NCI-H510A treated with DMSO at 0.1 percent for 48 hours (cell line): ENCODE measurements at places on chromosomes 3 and 15.

GRCh38 chr15:81160312-81161159 is 26.5 kb downstream of the CFAP161 start:
- peak; percentile 13 for DNase-seq

DNA sequence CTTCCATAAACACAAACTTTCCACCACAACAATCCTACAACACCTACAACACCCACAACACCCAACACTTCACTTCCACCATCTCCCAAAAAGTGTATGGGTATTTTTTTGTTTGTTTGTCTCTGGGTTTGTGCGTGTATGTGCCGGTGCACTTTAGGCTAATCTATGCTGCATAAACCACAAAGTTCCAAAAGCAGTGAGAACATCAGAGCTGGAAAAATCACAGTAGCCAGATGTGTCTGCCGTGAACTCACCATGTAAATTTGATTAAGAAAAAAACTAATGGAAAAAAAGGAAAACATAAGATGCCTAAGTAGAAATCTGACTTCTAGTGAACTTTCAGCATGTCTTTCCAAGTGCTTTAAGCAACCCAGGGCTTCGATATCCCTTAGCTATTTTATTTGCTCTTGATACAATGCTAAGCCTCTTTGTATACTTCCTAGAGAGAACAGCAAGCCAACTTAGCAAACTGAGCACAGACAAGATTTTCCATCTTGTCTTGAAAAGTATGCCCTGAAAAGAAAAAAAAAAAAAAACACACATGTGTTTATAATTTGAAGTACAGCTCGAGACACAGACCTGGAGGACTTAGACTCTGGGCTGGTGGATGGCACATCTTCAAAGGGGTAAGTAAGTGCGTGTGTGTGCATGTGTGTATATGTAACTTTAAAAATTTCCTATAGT is 91.4 kb downstream of the WWTR1 start:
- DNase-seq, result no peak

DNA sequence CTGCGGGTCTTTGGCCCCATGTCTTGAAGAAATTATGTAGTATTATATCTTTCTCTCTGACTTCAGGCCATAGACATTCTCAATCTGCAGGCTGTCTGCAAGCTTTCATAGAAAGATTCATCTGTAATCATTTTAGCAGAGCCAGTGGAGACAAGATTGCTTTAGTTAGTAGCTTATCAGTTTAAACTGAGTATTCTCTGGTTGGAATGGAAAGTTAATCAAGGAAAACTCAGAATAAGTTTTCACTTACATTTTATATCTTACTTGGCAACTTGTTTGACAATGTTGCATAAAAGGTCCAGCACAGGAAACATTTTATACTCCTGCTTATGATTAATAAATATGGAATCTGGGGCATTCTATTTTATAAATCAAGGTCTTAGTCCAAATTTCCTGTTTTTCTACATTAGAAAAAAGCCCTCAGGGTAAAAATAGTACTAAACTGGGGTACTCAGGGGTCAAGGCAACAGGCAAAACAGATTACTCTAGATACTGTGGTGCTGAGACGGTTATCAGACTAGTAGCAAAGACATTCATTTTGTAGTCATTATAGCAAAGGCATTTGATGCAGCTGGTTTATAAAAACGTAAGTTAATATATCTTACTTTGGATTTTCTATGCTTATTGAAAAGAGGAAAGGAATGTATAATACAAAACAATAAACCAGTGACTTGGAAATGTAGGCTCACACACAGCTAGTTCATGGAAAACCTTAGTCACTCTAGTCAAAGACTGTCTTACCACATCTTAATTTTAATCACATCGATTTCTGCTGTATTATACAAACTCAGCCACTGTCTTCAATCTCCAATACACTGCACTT is 45.2 kb upstream of the FILIP1L start:
- DNase-seq, result no peak

DNA sequence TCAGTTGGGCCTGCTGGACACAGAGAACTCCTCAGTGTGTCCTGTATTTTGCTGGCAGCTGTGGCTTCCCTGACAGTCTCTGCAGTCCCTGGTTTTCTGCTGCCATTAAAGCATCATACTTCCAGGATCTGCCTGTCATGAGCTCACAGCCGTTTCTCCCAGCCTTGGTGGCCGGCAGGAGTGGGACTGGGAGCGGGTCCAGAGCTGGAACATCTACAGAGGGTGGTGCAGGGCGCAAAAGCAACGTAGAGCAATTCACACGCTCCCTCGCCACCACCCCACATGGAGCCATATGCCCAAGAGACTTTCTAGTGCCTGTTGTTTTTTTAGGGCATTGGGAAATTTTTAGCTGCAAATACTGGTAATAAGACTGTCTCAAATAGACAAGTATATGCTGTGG is 33.6 kb downstream of the ABTB1 start:
- no peak for DNase-seq

DNA sequence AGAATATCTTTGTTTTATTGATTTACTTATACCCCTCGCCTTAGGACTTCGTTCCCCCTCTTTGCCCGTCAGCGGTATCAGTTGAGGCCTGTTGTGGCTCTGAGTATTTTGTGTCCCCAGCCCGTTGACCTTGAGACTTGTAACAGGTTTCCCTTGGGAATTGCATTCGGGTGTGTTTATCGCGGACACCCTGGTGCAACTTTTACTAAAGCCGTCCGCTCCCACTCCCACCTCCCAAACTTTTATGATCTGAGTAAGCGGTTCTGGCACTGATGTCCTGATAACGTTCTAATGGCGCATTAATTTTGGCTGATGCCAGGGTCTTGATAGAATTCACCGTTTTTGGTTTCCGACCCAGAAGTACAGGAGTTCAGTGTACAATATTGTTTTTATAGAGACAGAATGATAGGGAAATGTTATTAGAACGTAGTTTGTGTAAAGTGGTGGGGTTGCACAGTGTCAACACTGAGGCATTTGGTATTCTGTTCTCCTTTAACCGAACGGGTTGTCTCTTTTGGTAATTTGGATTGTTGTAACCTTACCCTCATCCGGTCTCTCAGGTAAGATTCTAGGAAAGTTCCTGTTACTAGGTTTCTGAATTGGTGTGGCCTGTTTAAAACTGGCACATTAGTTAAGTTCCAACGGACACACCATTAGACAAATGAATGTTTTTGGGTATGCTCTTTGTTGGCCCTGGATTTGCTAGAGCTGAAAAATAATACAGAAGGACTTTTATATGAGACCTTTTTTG is 47.8 kb downstream of the OIP5 start:
- peak; percentile 4 for DNase-seq

DNA sequence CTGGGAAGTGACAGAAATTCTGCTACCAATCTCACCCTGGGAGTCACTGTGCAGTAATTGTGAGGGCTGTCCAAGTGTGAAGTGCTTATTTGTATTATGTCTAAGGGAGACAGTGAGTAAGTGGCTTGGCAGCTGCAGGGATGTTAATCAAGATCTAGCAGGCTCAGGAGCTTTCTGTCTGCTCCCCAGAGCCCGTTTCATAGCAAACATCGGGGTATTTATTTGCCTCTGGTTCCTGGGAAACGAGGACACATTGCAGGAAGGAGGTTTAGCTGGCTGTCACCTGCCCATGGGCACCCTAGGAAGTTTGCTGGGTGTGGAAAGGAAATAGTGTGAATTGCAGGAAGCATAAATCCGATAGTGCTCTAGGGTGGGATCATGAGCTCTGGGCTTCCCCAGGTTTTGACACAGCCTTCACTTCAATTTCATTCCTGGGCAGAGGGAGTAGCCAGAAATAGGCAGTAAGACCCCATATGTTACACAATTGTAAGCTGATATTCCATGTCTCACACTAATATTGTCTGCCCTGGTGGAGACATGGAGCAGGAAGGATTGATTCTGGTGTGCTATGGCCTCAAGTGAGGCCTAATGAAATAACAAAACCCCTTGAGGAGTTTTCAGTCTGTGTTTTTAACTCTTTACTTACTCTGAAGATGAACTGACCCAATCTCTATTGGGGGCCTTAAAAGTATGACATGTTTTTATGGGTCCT is 74.1 kb upstream of the MITF start:
- DNase-seq, result peak; percentile 66

DNA sequence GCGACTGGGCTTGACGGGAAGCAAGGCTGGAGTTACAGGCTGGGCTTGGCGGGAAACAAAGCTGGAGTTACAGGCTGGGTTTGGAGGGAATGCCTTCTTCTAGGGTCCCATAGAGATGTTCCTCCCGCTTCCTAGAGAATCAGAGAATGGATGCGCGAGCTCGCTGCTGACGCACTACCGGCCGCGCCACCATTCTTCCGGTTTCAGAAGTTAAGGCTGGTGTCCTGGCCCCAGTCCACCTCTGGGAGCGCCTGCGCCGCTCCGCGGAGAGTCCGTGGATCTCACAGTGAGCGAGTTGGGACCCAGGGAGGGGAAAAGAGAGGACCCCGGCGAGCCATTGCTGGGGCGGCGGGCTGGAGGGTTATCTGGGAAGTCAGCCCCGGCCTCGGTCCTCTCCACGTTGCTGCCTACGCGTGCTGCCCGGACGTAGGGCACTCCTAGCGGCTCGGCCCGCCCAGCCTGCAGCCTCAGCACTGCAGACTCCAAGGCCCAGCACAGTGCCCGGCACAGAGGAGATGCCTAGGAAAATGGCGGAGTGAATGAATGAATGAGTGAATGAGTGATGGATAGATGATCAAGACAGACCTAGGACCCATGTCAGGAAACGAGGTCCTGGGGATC is at the start of gene ZNF502:
ZNF502 (plus strand) TSS at position 206 of the 621 bp plus-strand sequence. CDS start 7,602 bp downstream, outside the sequence.
- DNase-seq, result peak; percentile 51

DNA sequence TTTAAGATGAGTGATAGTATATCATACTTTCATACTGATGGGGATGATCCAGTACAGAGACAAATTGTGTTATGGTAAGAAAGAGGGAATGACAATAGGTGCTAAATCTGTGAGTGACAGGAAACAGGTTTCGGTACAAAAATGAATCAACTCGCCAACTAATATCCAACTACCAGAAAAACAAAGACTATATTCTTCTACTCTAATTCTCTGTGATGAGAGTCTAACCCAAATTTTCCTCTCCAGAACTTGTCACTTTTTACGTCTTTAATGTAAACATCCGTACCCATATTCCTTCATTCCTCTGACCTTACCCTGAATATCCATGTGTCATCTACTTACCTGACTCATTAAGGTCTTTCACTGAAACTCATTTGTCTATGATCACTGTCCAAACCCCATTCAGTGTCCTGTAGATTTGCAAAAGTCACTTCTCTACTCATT is 39.6 kb downstream of the SCAPER start:
- no peak for DNase-seq

DNA sequence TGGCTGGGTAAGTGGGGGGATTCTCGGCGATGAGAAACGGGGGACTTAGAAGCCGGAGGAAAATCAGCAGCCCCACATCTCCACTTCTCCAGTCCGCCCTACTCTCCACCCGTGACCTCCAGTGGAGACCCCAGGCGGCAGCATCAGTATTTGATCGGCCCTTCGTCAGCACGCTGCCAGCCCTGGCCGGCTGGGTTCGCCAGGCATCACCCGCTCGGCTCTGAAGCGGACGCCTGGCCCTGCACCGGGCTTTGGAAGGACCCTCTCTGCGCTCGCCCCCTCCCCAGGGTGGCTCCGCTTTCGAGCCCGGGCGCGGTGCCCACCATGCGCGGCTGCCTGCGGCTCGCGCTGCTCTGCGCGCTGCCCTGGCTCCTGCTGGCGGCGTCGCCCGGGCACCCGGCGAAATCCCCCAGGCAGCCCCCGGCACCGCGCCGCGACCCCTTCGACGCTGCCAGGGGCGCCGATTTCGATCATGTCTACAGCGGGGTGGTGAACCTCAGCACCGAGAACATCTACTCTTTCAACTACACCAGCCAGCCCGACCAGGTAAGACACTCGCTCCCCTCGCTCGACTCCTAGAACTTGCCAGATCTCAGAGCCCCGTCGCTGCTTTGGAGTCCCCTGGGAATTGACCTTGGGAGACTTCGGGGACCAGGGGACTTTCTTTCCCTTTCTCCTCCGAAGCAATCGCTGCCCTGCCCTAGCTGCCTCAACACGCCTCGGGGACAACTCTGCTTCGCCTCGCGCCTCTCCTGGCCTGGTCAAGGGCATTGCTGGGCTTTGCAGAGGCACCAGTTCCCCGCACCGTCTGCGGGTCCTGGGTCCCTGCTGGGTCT is 561 bp downstream of the SIDT1 start:
- DNase-seq, result no peak

DNA sequence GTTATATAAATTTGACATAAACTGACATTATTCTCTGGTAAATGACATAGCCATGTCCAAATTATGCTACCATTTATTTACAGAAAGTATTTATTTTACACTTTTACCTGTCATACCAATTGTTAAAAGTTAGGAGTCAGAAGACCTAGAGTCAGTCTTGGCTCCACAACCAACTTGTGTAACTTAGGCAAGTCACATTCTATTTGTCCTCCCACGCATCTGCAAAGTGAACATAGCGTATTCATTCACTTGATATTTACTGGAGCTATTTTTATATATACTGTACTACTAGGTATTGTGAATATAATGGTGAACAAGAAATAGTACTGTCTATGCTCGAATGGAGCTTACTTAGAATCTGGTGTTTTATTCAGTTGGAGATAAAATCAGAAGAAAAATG is 78.7 kb downstream of the ZNF280D start:
- no peak for DNase-seq

DNA sequence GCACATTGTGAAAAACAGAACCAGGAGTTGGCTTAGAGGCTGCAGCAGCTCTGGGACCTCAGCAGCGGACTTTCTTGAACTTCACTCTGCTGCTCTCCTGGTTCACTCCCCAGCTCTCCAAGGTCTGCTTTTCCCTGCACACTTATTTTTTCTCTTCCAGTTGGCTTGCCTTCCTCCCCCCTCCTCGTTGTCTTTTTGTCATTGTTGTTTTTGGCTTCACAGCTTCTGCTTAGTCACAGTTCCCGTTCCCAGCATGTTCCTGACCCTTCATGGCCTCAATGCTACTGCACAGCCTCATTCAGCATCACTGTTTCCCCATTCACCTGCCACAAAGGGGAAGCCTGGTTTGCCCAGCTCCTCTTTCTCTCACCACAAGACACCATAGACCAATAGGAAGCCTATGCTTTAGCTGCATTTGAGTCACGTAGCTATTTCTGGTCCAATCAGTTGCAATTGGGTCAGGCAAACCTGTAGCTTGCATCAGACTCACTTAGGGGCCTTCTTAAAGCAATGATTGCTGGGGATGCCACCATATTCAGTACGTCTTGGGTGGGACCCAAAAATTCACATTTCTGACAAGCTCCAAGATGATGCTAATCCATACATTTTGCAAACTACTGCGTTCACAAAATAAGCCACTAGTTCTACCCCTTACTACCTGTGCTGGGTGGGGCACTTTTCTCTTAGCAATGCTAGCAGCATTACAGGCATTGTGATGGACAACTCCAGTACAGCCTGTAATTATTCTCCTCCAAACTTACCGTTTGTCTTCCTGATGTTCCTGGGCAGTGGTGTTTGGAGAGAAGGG is 7.8 kb upstream of the SUMF1 start:
- no peak for DNase-seq
